CD4-positive, alpha-beta T cell (primary cell): ENCODE measurements at places on chromosomes 13 and 19.

GRCh38 chr19:29476528-29476927 is 49.3 kb upstream of the VSTM2B start:
- no peak for DNase-seq

DNA sequence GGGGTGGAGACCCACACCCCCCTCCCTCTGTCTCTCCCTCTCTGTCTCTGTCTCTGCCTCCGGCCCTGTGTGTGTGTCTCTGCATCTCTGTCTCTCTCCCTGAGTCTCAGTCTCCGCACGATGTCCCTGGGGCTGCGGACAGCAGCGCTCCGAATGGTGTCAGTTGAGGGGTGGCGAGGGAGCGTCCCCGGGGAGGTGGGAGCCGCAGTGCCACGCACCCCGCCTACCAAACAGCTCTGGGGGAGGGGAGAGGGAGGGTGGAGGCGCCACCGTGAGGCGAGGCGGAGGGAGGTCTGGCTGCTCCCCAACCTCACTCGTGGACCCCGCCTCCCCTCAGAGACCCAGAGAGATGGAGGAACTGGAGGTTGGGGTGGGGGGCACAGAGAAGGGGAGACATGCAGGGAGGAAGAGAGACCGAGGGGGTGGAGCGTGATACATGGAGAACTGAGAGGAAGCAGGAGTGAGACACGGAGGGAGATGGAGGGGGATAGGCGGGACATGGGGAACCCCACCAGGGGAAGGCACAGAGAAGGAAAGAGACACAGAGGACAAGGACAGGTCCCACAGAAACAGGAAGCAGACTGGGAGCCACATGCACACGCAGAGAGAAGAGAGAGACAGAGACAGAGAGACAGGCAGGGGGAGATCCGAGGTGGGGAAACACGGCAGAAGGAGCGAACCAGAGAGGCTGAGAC is 7.2 kb downstream of the ERFL start:
- no peak for DNase-seq

- no peak for DNase-seq
Measured at GRCh38 chr19:35784503-35785338, 9.4 kb downstream of the ARHGAP33 start.

DNA sequence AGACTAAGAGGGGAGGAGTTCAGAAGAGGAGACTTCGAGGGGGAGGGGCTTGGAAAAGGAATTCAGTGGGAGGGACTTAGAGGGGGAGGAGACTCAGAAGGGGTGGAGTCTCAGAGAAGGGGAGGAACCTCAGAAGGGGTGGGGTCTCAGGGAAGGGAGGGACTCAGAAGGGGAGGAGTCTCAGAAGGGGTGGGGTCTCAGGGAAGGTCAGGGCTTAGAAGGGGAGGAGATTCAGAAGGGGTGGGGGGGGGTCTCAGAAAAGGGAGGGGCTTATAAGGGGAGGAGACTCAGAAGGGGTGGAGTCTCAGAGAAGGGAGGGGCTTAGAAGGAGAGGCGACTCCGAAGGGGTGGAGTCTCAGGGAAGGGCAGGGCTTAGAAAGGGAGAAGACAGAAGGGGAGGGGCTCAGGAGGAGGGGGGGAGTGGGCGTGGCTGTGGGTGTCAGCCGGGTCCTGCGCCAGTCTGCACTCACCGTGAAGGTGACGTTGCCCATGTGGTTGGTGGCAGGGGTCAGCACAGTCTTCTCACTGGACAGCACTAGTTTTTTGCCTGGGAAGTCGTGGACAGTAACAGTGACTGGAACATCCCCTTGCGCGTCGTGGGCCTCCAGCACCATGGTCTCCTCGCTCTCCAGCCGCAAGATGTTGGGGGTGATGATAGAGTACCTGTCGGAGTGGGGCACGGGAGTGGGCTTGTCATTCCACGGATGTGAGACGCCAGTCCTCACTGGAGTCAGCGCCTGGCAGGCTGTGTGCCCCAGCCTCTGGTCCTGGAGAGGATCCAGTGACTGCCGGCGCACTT is 1.5 kb downstream of the C3 start:
- DNase-seq = no peak
